ENCODE measurements at places on chromosomes 16 and 17.

GRCh38 chr17:74153821-74154430 lies 49.6 kb upstream of the RPL38 start:
- DNase-seq = no peak

DNA sequence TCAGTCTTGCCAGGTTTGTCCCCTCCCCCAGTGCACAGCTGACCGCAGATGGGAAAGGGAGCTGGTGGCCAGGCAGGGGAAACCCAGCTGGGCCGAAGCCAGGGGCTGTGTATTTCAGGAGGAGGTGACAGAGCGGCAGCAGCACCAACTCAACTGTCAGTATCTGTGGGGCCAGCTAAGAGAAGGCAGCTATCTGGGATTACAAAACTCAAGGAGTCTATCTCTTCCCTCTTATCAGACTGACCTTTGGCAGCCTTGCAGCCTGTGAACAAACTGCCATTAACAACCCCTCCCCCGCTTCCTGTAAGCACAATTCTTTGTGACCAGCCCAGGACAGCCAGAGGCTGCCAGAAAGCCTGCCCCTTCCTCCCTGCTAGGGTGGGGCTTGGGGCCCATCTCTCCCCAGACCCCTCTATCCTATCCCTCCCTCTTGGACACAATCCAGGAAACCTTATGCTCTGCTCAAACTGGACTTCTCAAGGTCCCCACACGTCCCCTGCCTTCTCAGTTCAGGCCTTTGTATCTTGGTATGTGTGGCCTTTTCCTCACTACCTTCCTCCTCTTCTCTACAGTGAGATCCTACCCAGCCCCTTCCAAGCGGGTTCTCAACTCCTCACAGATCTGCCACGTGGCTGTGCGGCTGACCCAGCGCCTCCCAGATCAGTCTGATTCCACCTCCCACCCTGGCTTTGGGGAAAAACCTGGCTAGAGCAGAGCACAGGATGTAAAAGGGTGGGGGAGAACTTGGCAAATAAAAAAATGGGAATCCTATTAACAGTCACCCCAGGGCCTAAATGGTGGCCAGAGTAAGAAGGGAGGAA lies 10.5 kb downstream of the ST3GAL2 start:
- peak; percentile 35 for DNase-seq

GRCh38 chr17:50045154-50045553 lies 10.8 kb upstream of the ITGA3 start:
- DNase-seq = no peak

- no peak for DNase-seq
Observed at GRCh38 chr16:75043175-75043895, 44.5 kb downstream of the ZNRF1 start.

DNA sequence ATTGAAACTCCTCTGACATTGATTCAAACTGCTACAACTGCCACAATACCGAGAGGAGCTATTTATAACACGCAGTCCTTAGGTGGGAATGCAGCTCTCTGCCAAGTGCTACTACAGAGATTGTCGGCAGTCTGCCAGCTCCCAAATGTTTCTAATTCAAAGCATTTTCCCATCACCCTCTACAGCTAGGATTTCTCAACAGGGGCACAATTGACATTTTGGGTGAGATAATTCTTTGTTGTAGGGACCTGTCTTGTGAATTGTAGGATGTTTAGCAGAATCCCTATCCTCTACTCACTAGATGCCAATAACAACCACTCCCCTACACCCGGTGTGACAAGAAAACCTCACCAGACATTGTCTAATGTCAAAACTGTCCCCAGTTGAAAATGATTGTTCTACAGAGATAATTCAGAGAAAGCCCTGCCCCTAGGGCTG lies 7.8 kb upstream of the N4BP1 start:
- no peak for DNase-seq

DNA sequence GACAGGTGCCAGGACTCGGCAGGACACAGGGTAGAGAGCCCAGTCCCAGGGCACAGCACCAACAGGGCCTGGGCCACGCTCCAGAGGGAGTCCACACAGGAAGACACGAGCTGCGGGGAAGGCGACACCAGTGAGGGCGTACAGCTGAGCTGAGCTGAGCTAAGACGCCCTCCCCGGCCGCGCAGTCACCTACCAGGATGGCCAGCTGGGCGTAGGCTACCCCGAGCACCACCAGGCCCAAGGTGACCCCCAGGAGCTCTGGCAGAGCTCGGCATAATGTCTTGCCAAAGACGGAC lies 42.6 kb downstream of the TSC2 start:
- DNase-seq = no peak

DNA sequence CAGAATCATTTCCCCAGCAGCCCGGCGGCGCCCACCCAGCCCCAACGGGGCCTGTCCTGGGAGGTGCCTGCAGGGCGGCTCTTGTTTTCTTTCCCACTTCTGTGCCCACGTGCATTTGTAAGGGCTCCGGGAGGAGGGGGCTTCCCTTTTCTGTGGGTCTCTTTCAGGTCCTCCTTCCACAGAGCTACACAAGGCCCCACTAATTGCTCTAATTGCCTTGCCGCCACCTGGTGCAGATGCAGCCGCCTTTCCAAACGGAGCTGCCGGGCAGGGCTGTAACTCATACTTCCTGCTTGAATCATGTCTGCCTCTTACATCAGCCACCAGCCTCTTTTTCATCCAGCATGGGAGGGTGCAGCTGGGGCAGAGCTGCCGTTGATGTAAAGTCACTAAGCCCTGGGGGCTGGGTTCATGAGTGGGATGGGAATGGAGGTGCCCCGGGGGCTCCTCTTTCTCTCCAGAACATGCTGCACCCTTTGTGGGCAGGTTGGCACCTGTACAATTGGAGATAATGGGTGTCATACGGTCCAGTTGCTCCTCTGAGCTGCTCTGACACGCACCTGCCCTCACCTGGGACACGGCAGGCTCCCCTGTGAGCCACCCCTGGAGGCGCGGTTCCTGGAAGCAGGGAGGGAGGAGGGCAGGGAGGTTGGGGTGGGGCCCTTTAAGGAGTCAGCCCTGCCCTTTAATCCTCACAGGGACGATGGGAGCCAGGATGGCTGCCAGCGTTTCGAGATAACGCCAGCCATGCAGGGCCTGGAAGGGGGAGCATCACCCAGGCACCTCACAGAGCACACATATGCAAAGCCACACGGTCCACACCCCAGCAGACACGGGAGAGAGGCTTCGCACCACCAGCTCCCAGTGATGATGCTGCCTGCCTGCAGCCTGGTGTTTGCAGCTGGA lies 41.1 kb upstream of the KLHDC4 start:
- DNase-seq = peak; percentile 94

DNA sequence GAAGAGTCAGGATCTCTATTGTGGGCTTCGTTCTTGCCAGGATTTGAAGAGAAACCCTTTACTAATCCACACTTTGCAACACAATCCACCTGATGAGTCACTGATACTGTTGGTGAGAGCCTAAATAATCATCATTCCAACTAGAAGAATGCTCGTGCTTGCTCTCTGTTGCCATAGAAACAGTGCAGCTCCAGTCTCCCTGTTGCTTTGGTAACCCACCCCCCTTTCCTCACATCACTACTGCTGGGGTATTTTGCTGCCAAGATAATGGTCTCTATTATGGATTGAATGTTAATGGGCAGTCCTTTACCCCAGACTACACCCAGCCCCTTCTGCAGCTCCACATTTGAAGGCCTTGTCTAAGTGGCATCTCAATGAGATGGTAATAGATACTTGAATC lies 190.4 kb downstream of the ABCC12 start:
- DNase-seq = no peak

DNA sequence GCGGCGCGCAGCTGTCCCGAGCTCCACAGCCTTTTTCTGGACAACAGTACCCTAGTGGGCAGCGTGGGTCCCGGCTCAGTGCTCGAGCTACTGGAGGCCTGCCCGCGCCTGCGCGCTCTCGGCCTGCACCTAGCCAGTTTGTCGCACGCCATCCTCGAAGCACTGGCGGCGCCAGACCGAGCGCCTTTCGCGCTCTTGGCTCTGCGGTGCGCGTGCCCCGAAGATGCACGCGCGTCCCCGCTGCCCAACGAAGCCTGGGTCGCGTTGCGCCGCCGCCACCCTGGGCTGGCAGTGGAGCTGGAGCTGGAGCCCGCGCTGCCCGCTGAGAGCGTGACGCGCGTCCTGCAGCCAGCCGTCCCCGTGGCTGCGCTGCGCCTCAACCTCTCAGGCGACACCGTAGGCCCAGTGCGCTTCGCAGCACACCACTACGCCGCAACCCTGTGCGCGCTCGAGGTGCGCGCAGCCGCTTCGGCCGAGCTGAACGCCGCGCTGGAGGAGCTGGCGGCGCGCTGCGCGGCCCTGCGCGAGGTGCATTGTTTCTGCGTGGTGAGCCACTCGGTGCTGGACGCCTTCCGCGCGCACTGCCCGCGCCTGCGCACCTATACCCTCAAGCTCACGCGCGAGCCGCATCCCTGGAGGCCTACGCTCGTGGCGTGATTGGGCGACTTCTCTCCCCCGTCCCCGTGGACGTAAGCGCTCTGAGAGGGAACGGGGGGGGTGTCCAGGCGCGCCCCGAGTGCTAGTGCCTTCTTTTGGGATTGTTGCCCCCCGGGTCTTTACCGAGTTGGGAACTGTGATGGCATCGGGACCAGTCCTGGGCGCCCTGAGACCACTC lies 1.2 kb upstream of the HSF4 start:
- no peak for DNase-seq

DNA sequence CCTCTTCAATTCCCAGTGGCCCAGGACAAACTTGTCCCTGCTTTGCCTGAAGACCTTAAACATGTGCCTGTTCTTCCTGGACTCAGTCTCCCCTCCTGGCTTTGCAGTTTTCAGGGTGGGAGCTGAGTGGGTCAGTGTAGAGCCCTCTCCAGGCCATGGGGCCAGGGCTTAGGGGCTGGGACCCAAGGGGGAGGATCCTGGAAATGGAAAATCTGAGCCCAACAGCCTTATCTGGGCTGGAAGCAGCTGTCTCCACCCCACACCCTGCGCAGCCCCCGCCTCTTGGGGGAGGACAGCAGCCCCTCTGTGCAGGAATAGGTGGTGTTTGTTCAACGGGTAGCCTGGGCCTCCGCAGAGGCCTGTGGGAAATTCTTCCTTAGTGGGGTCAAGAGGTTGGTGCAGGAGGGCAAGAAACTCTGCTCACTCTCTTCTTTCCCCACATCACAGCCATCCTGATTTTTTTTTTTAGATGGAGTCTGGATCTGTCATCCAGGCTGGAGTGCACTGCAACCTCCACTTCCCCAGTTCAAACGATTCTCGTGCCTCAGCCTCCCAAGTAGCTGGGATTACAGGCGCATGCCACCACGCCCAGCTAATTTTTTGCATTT lies 6.8 kb upstream of the SMTNL2 start:
- no peak for DNase-seq

GRCh38 chr17:1053661-1054360 lies 56.9 kb downstream of the TIMM22 start:
- DNase-seq = no peak

- DNase-seq = no peak
Observed at GRCh38 chr17:81939881-81940385, 2.8 kb upstream of the PYCR1 start.

- DNase-seq = no peak
Observed at GRCh38 chr17:21161498-21162393, 35.0 kb downstream of the DHRS7B start.

DNA sequence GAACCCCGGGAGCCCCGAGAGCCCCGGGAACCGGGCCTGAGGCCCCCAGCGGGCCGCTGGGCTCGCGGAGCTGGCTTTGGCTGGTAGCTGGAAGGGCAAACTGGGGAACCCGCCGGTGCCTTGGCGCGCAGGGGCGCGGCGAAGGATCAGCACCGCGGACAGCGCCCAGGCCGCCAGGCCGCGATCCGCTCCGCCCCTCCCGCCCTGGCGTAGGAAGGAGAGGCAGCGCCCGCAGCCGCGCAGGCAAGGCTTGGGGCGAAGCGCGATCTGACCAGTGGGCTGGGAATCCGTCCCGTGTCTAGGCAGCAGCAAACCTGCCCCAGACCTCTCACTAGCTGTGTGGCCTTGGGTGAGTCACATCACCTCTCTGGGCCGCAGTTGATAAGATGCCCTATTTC lies 331 bp upstream of the CCDC92B start:
- DNase-seq = peak; percentile 82

GRCh38 chr16:51573191-51573590 lies 422.1 kb upstream of the SALL1 start:
- no peak for DNase-seq

DNA sequence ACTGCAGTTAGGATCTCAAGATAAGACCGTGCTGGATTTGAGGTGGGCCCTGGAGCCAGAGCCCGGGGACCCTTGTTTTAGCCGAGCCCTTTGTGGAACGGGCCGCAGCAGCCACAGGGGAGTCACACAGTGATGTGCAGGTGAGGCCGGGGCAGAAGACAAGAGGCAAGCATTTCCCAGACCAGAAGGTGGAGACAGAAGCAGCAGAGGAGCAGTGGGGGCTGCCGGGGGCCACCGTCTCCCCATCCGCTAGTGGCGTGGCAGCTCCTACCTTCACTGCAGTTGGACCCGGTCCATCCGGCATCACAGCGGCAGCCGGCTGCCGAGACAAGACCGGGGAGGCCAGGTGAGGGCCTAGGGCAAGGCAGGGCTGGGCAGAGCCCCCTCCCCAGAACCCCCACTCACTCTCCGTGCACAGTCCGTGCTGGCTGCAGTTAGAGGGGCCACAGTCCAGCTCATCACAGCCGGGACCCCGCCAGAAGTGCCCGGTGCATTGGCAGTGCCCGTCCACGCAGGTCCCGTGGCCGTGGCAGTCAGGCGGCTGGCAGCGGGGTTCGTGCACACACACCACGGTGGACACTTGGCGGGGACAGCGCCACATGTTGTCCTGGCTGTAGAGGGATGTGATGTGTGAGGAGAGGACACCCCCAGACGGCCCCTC lies 6.0 kb downstream of the NAGPA start:
- DNase-seq = no peak

DNA sequence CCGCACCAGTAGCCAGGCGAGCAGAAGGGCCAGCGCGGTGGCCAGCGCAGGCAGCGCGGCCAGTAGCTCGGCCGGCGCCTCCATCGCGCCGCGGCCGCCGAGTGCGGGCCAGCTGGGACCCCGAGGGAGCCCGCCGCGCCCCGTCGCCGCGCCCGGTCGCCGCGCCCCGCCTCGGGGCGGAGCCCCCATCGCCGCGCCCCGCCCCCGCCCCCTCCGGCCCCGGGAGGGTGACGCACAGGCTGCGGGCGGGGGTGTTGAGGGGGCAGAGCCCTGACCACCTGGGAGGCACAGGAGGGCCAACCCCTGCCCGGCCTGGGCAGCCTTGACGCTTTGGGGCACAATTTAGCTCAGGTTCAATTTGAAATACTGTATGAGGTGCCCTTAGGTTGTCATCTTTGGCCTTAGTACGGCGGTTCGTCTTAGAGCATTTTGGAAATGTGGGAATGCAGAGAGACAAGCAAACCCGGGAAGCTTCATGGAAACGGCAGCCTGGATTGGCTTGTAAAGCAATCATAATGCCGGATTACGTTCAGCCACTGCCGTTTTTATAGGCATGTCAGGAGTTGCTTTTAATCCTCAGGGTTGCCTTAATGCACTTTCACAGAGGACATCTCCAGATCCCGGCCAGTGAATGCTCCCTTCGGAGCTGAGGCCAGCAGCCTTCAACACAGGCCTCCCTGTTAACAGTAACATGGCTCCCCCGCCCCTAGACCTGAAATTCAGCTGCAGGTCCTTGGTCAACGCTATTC lies at the start of gene MXRA7:
Gene MXRA7 (minus strand): TSS at position 103 of the 749 bp plus-strand sequence. CDS start 19 bp downstream, at position 84.
- DNase-seq = peak; percentile 43

- no peak for DNase-seq
Observed at GRCh38 chr16:80652441-80652840, 111.6 kb downstream of the DYNLRB2 start.

- no peak for DNase-seq
Observed at GRCh38 chr17:41692722-41693521, 4.2 kb downstream of the EIF1 start.

- no peak for DNase-seq
Observed at GRCh38 chr17:78529871-78530670, 47.1 kb downstream of the DNAH17 start.

GRCh38 chr16:78523212-78523985 lies 423.9 kb downstream of the WWOX start:
- DNase-seq = no peak

- no peak for DNase-seq
Observed at GRCh38 chr16:82340531-82340930, 170.5 kb upstream of the MPHOSPH6 start.

All from DND-41 (cell line).